Naive thymus-derived CD8-positive, alpha-beta T cell (primary cell): ENCODE measurements at places on chromosomes 5 and 9. TPM values are rescaled to one million over a fixed set of nuclear protein-coding genes. Genes with fewer than 3 reads are reported as not detected.

DNA sequence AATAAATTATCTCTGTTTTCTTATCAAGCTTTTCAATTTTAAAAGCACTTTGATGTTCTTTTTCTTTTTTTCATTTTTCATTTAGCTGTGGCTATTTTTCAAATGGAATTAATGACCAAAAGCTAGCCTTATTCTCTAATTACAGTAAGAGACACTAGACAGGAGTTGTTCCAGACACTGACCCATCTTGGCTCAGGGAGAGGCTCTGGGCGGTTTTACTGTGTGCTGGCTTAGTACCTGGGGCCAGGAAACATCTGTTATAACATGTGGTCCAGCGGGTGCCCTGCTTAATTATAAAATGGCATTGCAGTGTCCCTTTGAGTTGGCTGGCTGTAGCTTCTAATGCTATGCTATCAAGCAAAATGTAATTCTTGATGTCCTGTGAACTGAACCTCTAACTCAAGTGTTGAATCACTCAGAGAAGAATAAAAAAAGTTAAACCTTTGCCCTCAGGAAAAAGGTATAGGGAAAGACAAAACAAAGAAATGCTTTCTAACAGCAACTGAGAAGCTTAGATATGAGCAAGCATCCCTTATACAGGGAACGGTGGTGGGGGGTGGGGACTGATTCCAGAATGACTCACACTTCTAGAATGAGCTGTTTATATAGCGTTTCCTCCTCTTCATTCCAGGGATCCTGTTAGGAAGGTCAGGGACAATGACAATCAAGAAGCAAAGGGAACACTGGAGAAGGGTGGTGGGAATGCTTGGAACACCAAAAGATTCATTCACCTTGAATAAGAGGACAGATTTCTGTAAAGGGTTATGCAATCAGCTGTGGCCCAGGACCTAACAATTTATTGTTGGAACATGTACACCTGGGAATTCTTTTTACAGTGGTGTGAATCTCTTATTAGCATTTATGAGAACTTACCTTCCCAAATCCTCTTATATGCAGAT is 58.7 kb upstream of the NFIB start:
- no peak for DNase-seq

GRCh38 chr5:94481059-94481458 is 137.3 kb downstream of the KIAA0825 start:
- no peak for DNase-seq

DNA sequence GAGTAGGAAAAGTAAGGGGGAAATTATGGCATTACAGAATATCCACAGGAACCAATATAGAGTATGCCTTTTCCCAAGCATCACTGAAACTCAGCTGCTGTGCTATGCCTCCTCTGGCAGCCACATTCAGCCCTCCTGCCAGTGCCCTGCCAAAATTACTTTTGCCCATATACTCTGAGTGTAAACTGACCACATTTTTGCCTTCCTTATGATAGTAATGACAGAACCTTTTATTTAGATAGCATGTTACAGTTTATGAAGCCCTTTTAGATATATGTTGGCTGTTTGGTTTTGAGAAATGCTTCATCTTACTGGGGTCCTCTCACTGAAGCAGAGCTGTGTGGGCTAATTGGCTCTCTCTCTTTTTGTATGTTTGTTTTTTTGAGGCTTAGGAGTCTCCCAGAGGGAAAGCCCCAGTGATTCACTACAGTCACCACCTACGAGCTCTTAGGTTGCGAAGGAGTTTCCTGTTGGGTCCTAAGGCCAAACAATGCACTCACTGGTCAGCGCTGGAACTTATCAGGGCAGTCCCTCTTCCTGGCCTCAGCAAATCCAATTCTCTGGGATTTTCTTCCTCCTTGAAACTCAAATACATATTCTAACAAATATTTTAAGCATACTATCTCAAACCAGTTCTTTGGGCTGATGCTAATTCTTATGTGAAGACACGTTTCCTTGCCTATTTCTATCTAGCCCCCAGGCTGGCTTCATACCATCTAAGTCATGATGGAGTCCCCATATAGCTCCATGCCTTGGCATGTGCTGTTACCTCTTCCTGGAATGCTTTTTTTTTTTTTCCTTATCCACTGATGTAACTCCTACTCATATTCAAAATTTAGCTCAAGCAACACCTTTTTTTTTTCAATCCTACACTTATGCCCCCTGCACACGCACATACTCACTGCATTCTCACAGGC is 3.7 kb downstream of the PHF24 start:
- no peak for DNase-seq

Gene OR1J2
- 0.85 TPM for total RNA-seq

Gene TAF11L10
- not detected for total RNA-seq
